Renal pelvis (tissue), 12 donors: ENCODE measurements at places on chromosomes 2 and 18. TPM values are rescaled to one million over a fixed set of nuclear protein-coding genes. Genes with fewer than 3 reads are reported as not detected.

The KCNIP3 gene
- polyA plus RNA-seq: 19.1 TPM

The PCARE gene
- polyA plus RNA-seq: 0.46 TPM

The SPEG gene
- polyA plus RNA-seq: 16.9 TPM

The CXCR4 gene
- 47.6 TPM for polyA plus RNA-seq

The CHST10 gene
- 23.6 TPM for polyA plus RNA-seq

The DPP10 gene
- 12.1 TPM for polyA plus RNA-seq

The TBC1D8 gene
- polyA plus RNA-seq: 44.6 TPM
